ENCODE measurements at places on chromosomes 4 and X.

- DNase-seq: peak; percentile 54
Measured at GRCh38 chrX:153981771-153982533, 9.4 kb downstream of the TMEM187 start.

GRCh38 chr4:64146030-64146429 lies 263.2 kb downstream of the TECRL start:
- DNase-seq: no peak

- no peak for DNase-seq
Measured at GRCh38 chrX:66015152-66015831, 24.6 kb downstream of the VSIG4 start.

DNA sequence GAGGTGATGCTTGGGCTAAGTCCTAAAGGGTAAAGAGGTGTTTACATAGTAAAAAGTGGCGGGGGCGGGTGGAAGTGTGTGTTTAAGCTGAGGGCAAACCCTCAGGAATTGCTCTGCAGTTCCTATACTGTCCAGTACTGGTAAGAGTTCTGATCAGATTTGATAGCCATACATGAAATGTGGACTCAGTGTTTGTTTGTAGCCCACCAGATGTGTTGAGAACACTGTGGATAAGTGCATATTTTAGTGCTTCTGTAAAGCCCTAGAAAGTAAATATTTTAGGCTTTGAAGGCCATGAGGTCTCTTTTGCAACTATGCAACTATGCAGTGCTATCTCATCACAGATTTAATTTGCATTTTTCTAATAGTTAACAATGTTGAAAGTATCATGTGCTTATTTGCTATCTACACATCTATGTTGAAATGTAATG lies 80.7 kb upstream of the EOLA2 start:
- DNase-seq: no peak

- no peak for DNase-seq
Measured at GRCh38 chrX:71615954-71616353, 2.4 kb downstream of the CXCR3 start.

- DNase-seq: no peak
Measured at GRCh38 chr4:181793096-181793495, 450.1 kb upstream of the TENM3 start.

DNA sequence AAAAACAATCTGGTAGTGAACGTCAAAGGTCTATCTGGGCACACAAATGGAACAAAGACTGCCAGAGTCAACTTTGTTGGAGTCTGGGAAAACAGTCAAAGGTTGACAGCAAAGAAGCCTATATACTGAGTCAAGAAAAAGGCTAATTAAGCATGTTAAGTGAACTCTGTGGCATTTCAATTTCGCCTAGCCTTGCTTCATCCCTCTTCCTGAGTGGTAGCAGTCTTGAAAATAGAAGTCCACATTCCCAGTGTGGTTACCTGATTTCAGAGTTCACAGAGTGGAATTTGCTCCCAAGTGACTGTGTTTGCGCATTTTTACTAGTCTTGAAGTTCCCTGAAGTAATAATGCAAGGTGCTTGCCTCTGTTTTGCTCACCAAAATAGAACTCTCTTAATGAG lies 760.0 kb downstream of the FSTL5 start:
- DNase-seq: no peak

GRCh38 chrX:46690818-46691217 lies 68.1 kb downstream of the SLC9A7 start:
- no peak for DNase-seq

DNA sequence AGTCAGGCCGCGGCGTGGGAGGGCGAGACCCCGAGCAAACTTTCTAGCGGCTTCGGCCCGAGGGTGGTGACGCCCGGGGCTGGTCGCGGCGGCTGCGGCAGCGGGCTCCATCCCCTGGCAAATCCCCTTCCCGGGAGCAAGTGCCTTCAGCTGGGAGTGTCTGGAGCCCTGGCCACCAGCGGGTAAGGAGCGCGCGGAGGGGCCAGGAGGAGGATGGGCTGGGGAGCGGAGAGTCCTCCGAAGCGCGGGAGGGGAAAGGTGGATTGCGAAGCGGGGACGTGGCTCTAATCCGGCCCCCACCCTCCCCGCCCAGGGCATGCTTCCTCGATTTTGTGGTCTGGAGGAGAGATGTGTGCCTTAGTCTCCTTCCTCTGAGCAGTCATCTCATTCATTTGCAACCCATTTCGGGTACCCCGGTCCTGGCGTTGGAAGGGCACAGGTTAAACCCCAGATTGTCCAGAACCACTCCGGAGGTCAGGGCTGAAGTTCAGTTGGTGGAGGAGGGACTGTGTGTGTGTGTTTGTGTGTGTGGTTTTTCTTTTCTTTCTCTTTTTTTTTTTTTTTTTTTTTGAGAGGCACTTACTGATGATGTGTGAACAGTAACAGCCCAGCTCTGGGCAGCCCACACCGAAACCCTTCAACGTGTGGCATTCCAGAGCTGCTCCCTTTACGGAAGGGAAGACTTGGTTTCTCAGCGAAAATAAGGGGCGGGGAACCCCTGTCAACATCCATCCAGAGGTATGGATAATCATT lies 516 bp downstream of the SGMS2 start:
- DNase-seq: peak; percentile 90

DNA sequence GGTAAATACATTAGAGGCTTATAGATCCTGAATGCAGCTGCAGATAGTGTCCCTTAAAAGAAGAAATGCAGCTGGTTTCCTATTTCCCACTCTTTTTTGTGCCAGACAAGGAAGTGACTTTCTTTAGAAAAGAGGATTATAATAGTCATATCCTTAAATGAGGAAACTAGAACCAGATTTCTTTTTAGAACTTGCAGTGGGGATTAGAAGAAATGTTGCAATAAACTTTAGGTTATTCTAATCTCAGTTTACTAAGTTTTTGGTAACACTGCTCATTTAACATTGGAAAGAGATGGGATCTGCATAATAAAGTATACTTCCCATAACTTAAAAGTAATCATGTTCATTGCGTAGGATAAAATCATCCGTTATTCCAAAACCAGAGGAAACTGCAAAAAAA lies 101.9 kb downstream of the SLIT2 start:
- no peak for DNase-seq

DNA sequence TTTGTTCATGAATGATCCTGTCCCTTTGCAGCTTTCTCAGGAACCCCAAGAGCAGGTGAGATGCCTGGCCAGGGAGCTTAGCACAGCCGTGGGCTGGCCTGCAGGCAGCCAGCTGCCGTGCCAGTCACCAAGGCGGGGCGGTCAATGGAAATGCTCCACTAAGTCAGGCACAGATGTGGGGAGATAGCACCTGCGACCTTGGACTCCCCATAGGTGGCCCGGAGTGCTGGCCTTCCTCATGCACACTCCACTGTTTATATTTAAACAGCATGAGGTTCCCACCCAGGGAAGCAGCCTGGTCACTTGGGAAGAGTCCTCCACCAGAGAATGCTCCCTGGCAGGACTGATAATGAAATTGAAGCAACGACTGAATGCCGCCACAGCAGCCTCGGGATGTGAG lies 14.2 kb upstream of the ADRA2C start:
- DNase-seq: no peak

DNA sequence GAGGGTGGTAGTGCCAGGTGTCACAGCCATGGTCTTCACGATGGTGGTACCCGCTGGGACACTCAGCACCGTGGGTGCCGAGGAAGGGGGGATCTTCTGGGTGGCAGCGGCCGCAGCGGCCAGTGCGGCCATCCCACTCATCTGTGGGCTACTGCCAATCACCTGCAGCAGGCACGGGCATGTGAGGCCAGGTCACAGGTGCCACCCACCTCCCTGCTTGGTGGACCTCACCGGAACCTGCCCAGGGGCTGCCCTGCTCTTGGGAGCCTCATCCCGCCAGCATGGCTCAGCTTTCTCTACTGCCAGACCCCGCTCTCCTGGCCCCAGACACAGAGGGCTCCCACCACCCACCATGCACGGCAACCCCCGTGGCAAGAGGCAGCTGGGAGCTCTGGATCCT lies 13.0 kb downstream of the HCFC1 start:
- no peak for DNase-seq

- DNase-seq: no peak
Measured at GRCh38 chrX:96722781-96723180, 38.1 kb downstream of the DIAPH2 start.

DNA sequence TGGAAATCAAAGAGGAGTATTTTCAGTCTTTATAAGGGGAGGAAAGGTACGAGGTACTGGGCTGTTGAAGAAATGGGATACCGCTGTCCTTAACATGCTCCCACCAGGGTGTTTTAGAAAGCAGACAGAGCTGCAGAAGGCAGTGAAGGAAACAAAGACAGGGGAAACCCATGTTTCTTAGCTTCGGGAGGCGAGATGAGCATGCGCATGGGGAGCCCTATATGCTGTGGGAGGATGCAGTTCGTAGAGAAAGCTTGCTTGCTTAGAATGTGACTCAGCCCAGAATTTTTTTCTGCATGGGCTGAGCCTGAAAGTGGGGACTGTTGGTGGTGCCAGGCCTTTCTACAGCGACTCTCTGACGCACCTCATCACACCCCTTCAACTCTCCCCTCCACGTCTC lies 28.8 kb upstream of the SCOC start:
- no peak for DNase-seq

GRCh38 chr4:108008721-108009120 lies 19.0 kb downstream of the HADH start:
- no peak for DNase-seq

- DNase-seq: no peak
Measured at GRCh38 chr4:94540476-94540875, 88.7 kb downstream of the PDLIM5 start.

DNA sequence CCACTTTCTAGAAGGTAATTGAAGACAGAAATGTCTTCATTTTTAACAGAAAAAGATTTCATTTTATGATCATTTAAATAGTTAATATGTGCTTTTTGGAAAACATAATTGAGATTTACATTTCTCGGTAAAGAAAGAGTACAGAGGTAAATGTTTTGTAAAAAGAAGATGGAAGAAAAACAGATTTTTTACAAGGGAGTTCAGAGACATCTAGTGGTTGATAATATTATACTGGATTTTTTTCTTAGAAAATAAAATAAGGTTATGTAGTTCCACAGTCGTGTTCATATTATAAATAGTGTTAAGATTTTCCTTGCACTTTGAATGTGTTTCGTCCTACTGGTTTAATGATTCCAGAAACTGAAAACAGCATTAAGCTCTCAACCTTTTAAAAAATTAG lies 60.6 kb downstream of the SMARCA1 start:
- DNase-seq: no peak

DNA sequence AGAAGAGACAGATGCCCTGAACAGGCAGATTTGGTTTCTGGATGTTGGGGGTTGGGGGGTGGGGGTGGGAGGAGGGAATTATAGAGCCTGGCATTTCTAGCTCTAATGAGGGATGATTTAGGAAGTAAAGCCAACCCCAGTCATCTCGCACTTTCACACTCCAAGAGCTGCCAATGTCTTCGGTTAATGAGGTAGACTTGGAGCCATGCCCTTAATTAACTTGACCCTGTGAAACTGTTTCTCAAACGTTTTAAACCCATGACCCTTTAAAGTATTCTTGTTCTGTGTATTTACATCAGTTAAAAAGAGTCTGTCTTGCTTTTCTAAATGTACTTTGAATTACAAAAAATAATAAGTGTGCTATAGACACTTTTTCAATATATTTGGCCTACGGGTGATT lies 466.9 kb downstream of the FAT4 start:
- DNase-seq: no peak

GRCh38 chr4:186134257-186134656 lies 29.8 kb downstream of the FAM149A start:
- DNase-seq: no peak

DNA sequence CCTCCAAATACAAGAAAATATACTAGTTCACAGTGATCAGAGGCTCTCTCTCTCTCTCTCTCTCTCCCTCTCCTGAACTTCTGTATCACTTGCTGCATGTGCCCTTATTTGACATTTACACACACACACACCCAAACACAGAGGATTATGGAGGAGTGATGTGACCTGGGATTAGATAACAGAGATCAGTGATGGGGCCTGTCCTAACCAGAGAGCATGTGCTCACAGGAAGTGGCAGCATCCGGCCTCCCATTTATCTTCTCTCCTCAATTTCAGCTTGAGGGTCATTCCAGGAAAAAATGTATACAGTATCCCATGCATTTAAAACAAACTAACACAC lies 143.0 kb downstream of the TSPAN5 start:
- DNase-seq: no peak

- DNase-seq: no peak
Measured at GRCh38 chr4:75644095-75644494, 13.8 kb upstream of the CDKL2 start.

- DNase-seq: no peak
Measured at GRCh38 chr4:65007841-65008439, 598.7 kb upstream of the TECRL start.

GRCh38 chr4:22246847-22247246 lies 269.0 kb downstream of the ADGRA3 start:
- no peak for DNase-seq

- no peak for DNase-seq
Measured at GRCh38 chr4:142452161-142452855, 393.8 kb downstream of the INPP4B start.

DNA sequence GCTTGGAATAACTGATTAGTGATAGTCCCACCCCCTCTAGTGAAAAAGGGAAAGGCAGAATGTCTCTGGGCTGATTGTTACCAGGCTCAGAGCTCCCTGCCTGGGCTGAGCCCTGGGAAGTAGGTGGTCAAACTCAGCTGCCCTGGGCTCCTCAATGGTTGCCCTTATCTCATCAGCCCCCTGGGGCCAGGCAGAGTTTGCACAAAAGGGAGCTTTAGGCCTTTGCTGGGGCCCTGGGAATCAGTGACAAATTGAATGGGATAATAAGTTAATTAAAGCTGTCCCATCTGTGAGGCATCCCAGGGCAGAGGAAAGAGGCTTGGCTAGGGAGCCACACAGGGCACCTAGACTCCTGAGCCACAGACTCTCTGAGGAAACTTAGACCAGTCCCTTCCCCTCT lies 89.0 kb downstream of the EFNB1 start:
- DNase-seq: no peak

- DNase-seq: peak; percentile 36
Measured at GRCh38 chrX:65586491-65586890, 51.9 kb upstream of the LAS1L start.

DNA sequence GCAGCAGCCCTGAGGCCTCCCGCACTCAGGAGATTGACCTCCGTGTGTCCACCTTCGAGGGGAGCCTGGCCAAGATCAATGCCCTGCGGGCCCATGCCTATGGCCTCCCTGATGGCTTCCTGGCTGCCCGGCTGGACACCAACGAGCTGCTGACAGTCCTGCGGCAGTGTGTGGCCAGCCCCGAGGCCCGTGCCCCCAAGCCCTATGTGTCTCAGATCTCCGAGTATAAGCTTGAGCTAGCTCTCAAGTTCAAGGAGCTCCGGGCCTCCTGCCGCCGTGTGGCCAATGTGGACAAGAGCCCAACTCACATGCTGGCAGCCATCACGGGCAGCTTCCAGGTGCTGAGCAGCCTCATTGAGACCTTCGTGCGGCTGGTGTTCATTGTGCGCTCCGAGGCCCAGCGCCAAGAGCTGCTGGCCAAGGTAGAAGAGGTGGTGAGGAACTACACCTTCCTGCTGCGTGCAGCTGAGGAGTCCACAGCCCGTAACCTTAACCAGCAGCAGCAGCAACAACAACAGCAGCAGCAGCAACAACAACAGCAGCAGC lies 25.5 kb upstream of the PRPS1 start:
- no peak for DNase-seq

DNA sequence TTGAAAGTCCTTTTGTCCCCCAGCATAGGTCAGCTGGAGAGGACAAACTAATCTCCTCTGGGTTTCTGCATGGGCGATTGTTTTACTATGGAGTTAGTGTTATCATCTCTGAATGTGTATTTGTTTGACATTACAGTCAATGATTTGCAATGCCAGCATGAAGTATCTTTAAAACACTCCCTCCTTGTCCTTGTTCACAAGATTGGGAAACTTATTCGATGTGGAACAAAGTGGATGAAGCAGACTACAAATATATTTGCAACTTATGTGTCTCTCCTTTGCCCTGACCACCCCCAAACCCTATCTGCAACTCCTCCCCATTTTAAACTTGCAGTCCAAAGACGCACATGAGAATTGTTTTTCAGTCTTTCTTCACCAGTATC lies 1.5 kb upstream of the PITX2 start:
- DNase-seq: no peak
